T-helper 1 cell (primary cell): ENCODE measurements at places on chromosomes 3 and 15.

- DNase-seq, result no peak
These were observed 6.0 kb downstream of the SKIL start for GRCh38 chr3:170363471-170363994.

DNA sequence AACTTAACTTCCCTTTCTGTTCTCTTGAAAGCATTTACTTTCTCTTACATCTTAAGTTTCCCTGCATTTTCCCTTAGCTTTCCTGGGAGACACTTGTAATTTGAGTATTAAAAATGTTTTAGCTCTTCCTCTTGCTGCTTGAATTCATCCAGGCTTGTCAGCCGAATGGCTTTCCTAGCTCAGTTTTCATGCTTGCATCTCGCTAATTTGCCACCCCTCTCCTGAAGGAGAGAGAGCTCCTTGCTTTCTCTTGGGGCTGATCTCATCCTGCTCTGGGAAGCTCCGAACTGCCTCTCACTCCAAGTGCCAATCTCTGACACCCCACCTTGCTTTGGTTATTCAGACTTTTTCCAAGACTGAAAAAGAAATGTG lies 374.6 kb upstream of the TBL1XR1 start:
- DNase-seq, result no peak

- DNase-seq, result no peak
These were observed 178.9 kb downstream of the IL5RA start for GRCh38 chr3:2931265-2931664.

DNA sequence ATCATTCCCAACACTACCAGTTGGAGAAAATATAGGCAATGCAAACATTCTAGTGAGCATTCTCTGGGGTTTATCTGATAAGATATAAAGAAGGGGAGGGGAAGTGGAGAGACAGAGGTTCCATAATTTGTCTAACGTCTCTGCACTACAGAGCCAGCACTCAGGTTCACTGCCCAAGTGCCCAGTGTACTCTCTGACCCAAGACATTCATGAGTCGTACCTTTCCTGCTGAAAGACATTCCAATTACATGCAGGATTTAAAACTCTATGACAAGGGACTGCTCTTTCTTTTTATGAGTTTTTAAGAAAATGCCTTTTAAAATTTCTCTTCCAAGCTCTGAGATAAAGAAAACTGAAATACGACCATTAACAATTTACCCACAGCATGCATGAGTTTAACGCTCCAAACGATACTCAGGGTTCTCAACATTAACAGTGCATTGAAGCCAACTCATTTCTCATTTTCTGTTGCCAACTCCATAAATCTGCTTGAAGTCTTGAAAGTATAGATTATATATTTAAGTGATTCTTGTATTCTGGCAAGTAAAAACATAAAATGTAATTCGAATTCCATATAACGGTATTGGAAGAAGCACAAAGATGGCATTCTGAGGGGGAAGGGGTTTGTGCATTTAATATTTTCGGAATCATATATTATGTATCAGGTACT lies 193.4 kb downstream of the SUCLG2 start:
- no peak for DNase-seq

GRCh38 chr3:58258392-58259055 lies 20.9 kb downstream of the ABHD6 start:
- DNase-seq, result no peak

DNA sequence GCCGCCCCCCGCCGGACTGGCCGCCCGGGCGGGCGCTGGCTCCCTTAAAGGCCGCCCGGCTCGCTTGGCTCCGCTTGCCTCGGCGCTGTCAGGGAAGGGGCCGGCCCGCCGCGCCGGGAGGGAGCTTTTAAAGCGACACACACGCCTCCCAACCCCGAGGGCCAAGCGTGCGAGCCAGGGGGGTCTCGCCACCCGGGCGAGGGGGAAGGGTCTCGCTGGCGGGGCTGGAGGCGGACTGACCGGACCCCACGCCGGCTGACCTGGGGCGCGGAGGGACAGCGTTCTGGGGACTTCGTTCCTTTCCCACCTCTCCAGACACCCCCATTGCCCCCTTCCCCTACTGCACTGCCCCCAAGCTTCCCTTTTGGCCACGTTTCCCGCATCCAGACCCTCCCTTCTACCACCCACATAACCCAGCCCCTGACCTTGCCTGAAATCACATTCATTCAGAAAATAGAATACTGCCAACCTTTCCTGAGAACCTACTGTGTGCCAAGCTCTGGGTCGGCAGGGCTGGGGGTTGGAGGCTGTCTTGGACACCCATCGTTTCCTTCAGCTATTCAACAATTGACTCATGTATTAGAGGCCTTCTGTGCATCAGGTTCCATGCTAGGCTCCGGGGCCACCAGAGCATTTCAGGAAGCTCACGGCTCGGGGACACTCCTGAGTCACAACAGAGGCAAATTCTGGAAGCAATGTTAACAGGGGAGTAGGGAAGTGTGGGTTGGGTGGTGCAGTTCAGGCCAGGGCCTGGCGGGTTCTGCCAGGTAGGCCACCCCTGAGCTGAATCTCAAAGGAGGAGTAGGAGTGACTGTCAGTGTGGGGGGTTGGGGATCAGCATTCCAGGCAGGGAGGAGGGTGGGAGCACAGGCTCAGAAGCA lies at the start of gene INSYN1:
INSYN1 (minus strand) TSS at position 102 of the 881 bp plus-strand sequence. CDS start 2,221 bp downstream, outside the sequence.
- no peak for DNase-seq

DNA sequence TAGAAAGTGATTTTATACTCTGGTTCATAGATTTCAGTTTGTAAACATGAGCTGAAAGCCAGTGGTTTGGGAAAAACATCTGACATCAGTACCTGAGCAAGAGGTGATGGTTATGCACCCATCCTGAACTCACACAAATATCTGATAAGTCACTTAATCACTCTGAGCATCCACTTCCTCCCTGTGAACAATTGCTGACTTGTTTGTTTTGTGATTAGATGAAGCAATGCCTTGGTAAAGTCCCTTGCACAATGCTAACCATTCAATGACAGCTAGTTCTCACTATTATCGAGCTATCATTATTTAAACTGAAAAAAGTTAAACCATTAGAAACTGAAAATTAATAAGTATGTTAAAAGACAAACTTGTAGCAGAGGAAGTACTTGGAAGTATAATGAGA lies 303.0 kb downstream of the PLOD2 start:
- DNase-seq, result no peak
